ENCODE measurements at places on chromosomes 13 and 19.

- DNase-seq: no peak
Measured at GRCh38 chr13:71864094-71864985, 2.7 kb downstream of the DACH1 start.

- DNase-seq: no peak
Measured at GRCh38 chr13:49148405-49148804, 71.7 kb upstream of the MLNR start.

DNA sequence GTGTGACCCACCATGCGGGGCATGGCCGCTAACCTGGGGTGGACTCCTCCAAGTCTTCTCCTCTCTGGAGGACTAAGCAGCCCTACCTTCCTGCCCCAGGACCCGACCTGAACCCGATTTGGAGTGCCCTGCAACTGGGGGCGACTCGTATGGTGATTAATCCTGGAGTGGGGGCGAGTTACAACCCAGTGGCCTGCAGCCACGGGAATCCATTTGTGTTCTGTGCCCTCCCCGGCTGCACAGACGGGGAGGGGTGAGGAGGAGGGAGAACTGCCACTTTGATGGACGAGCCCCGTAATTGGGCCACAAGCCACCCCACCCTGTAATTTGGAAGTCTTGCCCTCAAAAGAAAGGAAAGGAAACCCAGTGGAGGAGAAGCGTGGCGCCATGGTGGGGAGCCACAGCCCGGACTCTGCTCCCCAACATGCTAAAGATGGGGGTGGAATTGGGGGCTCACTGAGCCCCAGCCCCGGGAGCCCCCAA, 18.0 kb downstream of the PRR36 start:
- no peak for DNase-seq

DNA sequence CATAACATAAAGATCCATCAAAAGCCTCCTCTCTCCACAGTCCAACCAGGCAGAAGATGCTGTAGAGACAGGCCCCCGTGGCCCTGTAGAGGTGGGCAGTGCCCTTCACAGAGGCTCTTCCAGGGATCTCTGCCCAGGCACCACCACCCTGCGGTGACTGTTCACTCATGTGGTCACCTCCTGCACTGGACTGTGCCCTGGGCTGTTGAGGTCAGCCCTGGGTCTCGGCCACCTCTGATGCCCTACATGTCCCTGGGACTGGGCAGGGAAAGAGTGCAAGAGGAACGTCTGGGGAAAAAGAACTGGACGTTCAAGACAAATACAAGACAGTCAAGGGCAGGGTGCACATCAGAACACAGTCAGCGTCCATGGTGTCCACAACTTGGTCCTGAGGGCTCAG, 22.3 kb downstream of the PEPD start:
- DNase-seq: no peak

GRCh38 chr19:46573679-46574498, 27.2 kb upstream of the CALM3 start:
- DNase-seq: no peak

GRCh38 chr13:38784036-38784880, 97.4 kb downstream of the FREM2 start:
- DNase-seq: no peak

- no peak for DNase-seq
Measured at GRCh38 chr13:99298056-99298455, 9.1 kb downstream of the GPR183 start.

DNA sequence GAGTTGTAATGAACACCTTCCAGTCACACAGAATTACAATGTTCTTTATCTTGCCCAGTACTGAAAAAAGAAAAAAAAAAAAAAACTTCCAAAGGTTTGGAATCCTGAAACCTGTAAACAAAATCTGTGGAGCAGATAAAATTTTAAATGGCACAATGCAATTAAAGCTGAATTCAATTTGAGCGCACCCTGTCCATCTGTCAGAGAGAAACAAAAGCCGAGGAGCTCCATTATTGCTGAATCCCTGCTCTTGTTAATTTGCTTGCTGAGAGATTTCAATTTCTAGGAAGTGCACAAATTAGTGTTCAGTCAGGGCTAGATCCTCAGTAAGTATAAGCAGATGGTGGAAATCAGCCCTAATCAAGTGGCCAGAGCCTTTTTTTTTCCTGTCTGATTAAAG, 65.2 kb downstream of the DACH1 start:
- no peak for DNase-seq

GRCh38 chr19:10292789-10293636, 3.3 kb downstream of the ICAM5 start:
- DNase-seq: no peak

DNA sequence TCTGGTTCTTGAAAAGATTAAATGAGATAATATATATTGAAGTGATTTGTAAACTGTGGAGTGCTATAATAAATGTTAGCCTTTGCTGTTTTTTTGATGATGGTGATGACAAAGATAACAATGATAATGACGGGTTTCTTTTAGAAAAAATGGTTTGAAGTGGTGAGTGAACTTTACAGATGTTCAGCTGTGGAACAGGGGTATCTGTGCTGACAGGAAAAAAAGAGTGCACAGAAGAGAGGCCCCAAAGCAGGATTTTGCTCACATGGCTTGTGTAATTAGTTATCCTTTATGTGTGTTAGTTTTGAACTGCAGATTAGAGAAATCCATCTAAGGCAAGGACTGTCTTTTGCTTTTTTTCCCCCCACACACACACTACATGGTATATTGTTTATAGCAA, 119.2 kb downstream of the CYSLTR2 start:
- DNase-seq: no peak

DNA sequence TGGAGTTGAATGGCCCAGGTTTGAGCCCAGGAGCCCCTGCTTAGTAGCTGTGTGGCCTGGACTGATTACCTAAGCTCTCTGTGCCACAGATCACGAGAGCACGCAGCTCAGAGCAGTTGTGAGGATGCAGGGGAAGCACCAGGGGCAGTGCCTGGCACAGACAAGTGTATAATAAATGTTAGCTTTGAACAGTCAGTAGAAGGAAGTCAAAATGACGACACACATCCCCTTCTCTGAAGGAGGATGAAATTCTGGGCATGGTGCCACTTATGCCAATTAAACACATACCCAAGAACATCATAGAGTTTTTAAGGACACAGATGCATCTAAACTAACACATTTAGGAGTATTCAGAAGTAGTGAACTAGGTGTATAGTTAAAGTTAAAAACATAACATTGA, 24.9 kb upstream of the SIGLEC11 start:
- no peak for DNase-seq

DNA sequence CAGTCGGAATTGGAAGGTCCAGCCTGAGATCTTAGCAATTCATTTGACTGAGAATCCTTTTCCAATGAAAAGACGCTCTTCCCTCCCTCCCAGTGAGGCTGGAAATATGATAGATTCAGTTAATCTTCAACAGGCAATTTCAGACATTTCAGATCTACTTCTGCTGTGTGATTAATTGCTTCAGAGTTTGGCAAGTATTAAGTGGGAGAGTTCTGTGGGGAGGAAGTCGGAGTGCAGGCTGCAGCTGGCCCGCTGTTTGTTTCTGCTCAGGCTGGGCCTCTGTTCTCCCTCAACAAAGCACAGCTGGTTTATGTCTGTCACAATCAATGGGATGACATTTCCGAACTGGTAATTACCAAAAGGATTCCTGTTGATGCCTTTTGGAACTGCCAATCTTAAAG, 178.2 kb downstream of the NDFIP2 start:
- no peak for DNase-seq

DNA sequence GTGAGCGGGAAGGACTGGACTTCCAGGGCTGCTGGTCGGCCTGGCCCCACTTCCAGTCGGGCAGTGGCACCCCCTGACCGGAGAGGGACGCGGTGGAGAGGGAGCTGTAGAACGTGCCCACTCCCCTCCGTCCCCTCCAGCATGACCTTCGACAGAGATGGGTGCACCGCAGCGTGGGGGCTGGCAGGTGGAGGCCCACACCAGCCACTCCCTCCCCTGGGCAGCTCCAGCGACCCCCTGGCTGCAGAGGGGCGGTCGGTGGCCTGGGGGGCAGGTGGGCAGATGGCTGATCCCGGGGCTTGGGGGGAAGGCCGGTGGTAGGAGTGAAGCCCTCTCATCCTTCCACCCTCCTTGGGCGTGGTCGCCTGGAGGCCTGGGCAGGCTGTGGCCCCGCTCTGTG, 2.4 kb downstream of the HCN2 start:
- DNase-seq: no peak

DNA sequence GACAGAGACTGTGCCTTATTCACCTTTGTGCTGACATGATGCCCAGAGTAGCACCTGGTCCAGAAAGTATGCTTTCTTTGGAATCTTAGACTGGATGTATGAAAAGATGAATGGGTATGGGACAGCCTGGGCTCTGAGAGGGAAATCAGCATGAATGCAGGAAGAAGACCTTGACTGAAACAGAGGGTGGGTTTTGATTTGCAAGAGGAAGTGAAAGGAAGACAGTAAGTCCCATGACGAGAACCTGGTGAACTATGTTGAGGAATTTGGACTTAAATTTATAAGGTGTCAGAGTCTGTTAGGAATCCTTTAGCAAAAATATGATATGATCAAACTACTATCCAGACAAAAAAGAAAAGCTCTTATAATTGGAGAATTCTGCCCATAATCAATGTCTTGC, 301.9 kb downstream of the SPRY2 start:
- DNase-seq: no peak

DNA sequence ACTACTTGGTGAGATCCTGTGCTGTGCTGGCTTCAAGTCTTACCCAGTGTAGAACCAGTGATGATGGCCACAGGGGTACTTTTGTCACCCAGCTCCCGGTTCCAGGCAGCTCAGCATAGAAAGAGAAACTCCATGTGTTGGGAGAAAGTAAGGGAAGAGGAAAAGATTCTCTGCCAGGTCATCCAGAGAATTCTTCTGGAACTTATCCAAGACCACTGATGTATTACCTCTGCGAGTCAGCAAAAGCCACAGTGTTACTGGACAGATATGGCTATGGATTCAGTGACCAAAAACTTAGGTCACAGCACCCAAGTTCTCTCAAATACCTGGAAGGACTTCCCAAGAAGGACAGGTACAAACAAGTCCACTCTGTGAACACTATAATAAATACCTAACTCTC, 399.5 kb upstream of the MIR17HG start:
- DNase-seq: no peak

DNA sequence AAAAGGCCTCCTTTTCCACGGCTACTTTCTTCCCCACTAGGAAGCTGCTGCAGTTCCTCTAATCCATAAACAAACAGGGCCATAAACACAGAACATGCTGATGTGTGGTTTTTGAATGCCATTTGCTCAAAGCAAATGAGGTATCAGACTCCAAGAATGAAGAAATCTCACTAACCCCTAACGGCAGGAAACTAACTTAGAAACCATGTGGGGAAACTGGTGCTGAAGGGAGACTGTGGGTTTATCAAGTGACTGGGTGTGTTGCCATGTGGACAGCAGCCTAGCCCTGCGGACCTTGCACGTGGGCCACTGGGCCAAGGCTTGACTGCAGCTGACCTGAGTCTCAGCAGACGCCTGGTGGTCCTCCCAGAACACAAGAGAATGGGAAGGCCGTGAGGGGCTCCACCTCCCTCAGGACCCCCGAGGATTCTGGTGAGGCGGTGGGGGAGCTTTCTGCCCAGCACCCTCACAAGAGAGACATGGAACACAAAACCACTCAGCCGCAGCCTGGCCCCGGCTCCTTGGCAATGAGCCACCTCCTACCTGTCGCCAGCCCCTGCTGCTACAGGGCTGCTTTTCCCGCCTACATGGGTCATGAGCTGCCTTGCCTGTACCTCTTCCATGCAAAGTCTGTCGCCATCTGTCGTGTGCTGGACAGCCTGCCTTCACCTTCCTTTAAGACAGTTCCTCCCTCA, 10.6 kb downstream of the SLC15A1 start:
- DNase-seq: no peak

GRCh38 chr13:85655040-85655439, 144.2 kb downstream of the SLITRK6 start:
- DNase-seq: no peak

- no peak for DNase-seq
Measured at GRCh38 chr13:64239372-64239771, 2823.7 kb upstream of the PCDH20 start.

DNA sequence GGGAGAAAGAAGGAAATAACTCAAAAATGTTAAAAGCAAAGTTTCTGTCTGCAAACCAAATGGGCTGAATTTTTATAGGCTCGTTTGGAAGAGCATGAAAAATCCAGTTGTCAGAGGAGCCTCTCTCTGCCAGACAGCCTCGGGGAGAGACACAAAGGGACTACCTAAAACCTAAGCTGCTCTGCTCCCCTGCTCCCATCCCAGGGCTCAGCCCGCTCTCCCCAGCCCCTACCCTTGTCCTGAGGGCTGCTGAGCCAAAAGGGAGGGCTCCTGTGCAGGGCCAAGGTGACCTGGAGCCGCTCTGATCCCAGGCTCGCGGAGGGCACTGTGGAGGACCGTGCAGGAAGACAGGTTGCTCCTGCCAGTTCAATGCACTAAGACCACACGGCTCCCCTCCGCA, 96.7 kb upstream of the UQCRFS1 start:
- DNase-seq: no peak
